ENCODE measurements at places on chromosomes 2 and 18.

- no peak for DNase-seq
Observed at GRCh38 chr2:216493334-216493685, 5.3 kb upstream of the RPL37A start.

- no peak for DNase-seq
Observed at GRCh38 chr2:63257473-63257872, 206.8 kb downstream of the OTX1 start.

GRCh38 chr2:186256540-186256939 is 229.5 kb upstream of the ZC3H15 start:
- DNase-seq, result peak; percentile 16

DNA sequence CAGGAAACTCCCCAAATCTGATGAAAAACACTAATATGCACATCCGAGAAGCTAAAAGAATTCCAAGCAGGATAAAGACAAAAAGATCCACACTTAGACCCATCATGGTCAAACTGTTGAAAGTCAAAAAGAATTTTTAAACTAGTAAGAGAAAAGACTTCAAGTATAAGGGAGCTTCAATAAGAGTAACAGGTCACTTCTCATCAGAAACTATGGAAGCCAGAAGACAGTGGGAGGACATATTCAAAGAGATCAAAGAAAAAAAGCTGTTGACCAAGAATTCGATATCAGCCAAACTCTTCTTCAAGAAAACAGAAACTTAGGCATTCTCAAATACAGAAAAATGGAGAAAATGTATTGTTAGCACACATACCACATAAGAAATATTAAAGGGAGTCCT is 50.4 kb downstream of the ZC3H8 start:
- DNase-seq, result no peak

- DNase-seq, result peak; percentile 57
Observed at GRCh38 chr2:30447149-30448045, at the start of gene LCLAT1. LCLAT1 (plus strand) TSS chr2:30447246; CDS start chr2:30525591, 78,345 bp downstream.

- peak; percentile 21 for DNase-seq
Observed at GRCh38 chr2:8761529-8762164, 75.8 kb downstream of the KIDINS220 start.

GRCh38 chr2:216006164-216006663 is 7.1 kb downstream of the MREG start:
- DNase-seq, result peak; percentile 6

DNA sequence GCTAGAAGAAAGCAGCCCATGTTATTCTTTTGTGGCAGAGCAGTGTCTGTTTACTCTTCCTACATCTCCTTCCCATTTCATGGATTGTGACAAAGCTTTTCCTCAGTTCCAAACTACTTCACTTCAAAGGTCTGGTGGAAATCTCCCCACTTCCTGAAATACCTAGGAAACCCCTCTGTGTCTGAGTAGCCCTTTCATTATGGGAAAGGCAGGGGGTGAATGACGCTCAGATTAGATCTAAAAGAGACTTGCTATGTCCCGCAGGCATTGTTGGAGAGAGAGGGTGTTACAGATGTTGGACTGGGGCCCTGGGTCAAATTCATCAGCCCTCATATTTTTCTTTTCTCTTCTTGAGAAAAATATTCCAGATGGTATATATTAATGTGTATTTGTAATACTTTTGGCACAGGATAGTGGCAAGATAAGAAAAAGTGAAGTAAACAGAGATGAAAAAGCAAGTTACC is 675.0 kb downstream of the IRS1 start:
- no peak for DNase-seq

DNA sequence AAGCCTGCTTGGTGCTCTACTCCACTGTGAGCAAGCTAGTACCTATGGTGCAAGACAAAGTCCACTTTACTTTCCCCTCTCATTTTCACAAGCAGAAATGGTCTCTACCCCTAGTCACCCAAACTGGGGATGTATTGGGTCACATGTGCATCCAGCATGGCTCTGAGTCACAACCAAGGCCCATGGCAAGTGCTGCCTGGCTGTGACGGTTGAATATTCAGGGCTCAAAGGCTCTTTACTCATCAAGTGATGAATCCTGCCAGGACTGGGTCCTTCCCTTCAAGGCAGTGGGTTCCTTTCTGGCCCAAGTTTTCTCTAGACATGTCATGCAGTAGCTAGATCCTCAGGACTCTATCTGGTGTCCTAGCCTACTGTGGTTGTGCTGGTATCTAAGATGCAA is 311.5 kb downstream of the DLGAP1 start:
- DNase-seq, result no peak

GRCh38 chr2:74777161-74777900 is 56.6 kb upstream of the HK2 start:
- DNase-seq, result no peak

- peak; percentile 14 for DNase-seq
Observed at GRCh38 chr2:186780701-186781316, 68.2 kb downstream of the ZSWIM2 start.

- DNase-seq, result no peak
Observed at GRCh38 chr2:197786010-197786877, 1.1 kb upstream of the BOLL start.

DNA sequence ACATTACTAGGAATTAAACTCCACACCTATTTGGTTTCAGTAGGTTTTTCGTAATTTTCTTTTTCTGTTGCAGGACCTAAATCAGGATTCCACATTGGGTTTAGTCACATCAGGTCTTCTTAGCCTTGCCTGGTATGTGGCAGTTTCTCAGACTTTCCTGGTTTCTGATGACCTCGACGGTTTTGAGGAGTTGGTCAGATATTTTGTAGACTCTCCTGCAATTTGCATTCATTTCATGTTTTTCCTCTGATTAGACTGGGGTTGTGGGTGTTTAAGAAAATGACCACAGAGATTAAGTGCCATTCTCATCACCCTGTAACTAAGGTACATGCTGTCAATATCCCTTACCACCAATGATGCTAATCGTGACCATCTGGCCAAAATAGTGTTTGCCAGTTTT is 97.3 kb upstream of the ST6GAL2 start:
- DNase-seq, result peak; percentile 80

GRCh38 chr2:65388051-65388531 is 44.3 kb downstream of the SPRED2 start:
- no peak for DNase-seq

DNA sequence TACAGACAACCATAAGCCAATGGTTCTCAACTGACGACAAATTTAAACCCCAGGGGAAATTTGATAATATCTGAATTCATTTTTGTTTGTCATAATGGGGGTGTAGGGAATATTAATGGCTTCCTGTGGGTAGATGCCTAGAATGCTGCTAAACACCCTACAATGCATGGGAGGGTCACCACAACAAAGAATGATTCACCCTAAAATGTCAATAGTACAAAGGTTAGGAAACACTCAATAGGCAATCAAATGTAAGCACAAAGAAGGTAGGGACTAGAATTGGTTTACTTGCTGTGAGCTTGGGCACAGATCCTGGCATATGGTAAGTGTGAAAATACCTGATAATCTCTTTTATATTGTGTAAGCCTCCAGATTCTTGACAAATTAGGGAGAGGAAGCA is 20.1 kb upstream of the FANCL start:
- no peak for DNase-seq

DNA sequence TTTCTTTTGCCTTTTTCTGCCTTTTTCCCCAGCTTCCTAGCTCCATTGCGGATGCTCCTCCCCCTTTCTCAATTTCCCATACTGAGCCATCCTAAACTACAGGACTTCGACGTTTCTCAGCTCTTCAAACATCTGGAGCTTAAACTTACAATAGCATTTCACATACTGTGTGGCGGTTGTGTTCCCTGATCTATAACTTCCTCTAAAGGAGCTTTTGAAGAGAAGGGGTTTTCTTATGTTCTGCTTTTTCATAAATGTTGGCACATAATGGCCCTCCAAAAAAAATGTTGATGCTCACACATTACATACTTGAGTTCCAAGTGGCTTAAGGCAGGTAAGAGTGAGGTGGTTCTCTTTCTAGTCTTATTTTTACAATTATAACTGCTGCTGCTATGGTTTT is 87.4 kb downstream of the RNF144A start:
- DNase-seq, result no peak

DNA sequence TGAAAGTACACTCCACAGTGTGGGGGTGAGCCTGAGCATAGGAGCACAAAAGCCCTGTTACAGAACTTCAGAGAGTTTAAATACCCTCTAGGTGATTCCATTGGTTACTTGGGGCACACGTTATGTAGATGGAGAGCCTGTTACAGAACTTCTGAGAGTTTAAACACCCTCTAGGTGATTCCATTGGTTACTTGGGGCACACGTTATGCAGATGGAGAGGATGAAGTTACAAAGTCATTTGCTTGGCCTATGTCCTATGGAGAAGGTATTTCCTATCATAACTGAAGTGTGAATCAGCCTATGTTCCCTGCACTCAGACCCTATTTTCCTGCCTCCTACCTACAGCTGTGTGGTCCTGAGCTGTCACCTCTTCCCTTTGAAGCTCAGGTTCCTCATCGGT is 3.8 kb upstream of the CAPN10 start:
- DNase-seq, result no peak

DNA sequence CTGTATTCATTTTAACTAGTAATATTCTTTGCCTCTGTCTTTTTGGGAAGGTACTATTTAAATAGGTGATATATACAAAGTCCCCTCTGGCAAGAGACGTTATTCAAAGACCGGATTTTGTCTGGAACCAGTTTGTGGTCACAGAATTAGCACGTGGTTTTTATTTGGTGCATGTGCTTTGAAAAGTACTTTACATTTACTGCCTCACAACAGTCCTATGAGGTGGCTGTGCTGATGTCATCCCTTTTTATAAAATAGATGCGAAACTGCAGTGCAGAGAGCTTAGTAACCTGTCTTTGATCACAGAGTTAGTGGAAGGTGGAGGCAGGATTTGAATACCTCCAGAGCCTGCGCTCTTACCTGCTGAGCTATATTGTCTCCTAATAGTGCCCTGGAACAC is 4.0 kb downstream of the LPIN1 start:
- no peak for DNase-seq

GRCh38 chr2:222708274-222708710 is 36.8 kb downstream of the MOGAT1 start:
- DNase-seq, result peak; percentile 84

DNA sequence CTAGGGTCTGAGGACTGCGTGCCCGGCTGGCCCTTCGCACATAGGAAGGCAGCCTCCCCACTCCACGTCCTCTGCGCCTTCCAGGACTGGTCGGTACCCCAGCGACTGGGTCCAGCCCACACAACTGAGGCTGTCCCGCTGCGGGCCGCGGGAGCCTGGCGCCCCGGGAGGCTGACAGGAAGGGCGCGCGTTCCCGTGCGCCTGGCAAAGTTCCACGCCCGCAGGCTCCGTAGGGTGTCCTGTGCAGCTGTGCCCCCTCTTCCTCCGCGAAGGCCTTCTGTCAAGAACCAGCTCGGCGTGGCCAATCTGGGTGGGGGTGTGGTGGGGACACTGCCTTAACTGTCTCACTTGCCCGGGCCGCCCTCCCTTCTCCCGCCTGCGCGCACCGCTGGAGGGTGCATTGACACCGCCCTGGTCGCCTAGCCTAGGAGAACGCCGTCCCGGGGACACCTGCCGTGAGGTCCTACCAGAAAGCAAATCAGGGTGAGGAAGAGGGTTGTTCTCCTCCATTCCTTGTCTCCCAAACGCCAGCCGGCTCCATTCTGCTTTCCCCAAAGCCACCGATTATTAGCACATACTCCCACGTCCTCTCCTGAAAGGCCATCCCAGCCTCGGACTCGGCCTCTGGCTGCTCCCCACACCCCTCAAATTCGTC is 618 bp upstream of the LYPD1 start:
- DNase-seq, result peak; percentile 16

DNA sequence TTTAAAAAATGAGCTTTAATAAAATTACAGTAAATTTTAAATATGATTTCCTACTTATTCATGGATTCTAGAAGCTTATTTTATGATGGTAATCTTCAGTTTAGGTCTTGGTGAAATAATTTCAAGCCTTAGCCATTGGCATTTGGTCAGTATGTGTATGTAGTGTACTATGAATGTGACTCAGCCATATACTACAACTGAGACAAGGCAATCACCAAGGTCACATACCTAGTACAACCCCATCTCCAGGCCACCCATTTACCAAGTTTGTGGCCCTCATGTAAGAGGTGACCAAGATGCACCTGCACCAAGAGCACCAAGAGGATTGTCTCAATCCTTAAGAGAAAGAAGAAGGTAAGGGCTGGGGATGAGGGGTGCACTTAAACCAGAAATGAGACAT is 54.8 kb upstream of the FRZB start:
- DNase-seq, result no peak

GRCh38 chr2:188551671-188552070 is 260.0 kb downstream of the GULP1 start:
- DNase-seq, result no peak

DNA sequence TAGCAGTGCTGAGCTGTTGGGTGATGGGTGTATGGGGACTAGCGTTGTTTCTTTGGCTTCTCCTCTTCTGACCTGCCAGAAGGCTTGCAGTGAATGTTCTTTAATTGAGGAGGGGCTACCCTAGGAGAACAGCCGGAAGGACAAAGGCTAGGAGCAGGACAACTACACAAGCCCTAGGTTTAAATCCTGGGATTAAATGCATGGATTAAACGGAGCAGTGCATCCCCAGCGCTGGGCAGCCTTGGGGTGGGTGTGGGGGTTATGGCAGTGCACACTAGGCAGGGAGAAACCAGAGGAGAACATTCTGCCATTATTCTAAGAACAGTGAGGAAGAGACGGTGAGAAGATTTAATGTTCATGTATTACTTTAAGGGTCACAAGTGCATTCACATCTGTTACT is 86.4 kb upstream of the MCFD2 start:
- no peak for DNase-seq

GRCh38 chr2:221530653-221531037 is 41.5 kb downstream of the EPHA4 start:
- no peak for DNase-seq

DNA sequence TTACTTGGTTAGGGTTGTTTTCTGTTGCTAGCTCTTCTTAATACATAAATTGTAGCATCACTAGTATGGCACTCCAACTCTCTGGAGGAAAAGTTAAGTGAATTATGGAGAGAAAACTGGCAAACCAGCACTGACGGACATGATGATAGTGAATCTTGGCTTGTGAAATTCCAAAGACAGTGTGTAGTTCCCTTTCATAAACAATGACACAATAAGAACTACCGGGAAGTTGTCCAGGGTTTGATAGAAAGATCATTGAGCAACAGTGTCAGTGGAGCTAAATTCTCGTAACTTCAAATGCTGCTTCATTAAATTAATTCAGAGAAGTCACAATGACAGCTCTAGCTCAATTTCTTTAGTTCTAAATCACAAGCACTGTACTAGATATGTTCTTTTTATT is 66.5 kb downstream of the RIT2 start:
- DNase-seq, result peak; percentile 61

DNA sequence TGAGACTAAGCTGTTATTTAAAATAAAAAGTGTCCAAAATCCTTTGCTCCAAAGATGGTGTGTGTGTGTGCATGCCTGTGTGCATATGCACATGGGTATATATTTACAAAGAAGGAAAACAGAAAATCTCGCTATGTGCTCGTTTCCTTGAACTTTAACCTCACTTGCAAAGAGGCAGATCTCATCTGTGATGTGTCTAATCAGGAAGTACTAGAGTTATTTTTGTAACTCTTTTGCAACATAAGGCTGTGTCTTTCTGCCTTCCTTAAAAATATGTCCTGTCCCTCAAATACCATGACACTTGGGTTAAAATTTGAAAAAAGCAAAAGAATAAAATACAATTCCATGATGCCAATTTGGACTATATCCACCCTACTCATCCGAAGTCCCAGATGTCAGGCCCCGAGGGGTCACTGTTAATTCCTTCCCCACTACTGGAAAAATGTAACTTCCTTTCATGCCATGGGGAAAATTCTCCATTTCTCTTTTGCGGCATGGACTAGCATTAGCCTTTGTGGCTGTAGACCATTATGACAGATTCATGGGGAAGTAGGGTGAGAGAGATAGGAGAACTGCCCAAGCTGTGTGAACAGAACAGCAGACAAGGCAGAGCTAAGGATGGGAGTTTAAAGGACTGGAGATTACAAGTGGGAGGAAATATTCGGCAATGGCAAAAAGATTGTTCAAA is 191.3 kb downstream of the MYO1B start:
- no peak for DNase-seq

Data from brain microvascular endothelial cell (primary cell).